Stimulated activated CD8-positive, alpha-beta memory T cell treated with anti-CD3 and anti-CD28 coated beads, Interleukin-7, amount 100 ng/mL, for 1 hour (primary cell): ENCODE measurements at places on chromosomes 11 and 22.

GRCh38 chr22:28222976-28223745 is 304.1 kb upstream of the PITPNB start:
- no peak for DNase-seq

- DNase-seq, result no peak
These were observed 25.5 kb upstream of the BIRC3 start for GRCh38 chr11:102291831-102292230.

GRCh38 chr11:38460896-38461295 is 1862.9 kb upstream of the RAG2 start:
- no peak for DNase-seq

DNA sequence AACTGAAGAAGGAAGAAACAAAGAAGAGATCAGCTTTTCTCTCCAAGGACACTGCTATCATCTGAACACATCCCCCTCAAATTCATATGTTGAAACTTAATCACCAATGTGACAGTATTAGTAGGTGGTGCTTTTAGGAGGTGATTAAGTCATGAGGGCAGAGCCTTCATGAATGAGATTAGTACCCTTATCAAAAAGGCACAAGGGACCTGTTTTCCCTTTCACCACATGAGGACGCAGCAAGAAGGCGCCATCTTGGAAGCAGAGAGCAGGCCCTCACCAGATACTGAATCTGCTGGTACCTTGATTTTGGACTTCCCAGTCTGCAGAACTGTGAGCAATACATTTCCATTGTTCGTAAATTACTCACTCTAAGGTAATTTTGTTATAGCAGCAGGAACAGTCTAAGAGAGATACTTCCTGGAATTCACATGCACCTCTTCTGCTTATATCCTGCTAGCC is 20.9 kb upstream of the CREB3L1 start:
- no peak for DNase-seq

DNA sequence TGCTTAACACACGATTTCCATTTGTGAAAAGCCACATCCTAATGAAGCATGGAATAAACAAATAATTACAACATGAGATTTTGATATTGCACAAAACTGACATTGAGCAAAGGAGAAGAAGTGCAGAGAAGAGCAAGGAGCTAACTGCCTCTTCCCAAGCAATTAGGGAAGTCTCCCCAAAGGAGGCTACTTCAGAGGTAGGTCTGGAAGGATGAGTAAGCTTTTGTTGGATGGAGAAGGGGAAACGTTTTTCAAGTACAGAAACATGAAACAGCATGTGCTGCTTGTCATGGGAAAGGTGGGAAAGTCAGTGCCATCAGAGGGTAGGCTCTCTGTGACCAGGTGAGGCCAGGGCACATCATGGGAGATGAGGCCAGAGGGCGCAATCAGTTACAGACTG is 132.2 kb upstream of the SESN3 start:
- DNase-seq, result no peak

GRCh38 chr11:75344761-75345454 is 6.6 kb downstream of the ARRB1 start:
- no peak for DNase-seq

- DNase-seq, result peak; percentile 0
These were observed 569 bp downstream of the FAM76B start for GRCh38 chr11:95788921-95789505.

GRCh38 chr11:57713835-57714234 is 1.4 kb downstream of the TMX2 start:
- no peak for DNase-seq

DNA sequence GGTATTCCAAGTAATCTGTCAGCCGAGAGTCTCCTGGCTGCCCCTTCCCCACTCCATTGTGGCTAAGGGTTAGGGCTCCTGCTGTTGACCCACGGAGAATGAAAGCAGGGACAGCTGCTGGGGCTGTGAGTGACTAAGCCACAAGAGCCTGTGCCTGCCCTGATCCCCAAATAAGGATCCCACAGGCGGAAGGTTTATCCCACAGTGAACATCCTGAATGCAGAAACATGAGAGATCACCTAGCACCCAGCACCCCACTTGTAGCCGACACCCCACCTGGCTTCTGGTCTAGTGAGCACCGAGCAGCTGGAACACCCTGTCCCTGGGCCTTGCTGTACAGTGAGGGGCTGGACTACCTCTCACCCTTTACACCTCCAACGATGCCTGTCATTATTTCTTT is 117.7 kb upstream of the LMO1 start:
- DNase-seq, result no peak

DNA sequence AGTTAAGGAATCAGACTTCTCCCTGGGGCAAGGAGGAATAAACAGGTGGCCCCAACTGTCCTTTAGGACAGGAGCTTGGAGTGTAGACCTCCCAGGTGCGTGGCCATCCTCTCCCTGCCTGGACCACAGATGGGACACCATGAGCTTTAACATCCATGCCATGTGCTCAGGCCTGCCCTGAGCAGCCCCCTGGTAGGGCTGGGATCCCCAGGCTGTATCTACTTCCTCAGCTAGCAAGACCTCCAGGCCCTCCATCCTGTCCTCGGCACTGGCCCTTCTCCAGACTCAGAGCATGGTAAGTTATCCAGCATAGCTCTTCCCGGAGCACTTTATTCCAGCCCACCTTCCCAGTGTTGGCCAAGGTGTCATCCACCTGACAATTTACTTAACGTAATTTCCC is 5.7 kb downstream of the CD6 start:
- no peak for DNase-seq

GRCh38 chr11:132821014-132821413 is 711.3 kb downstream of the OPCML start:
- no peak for DNase-seq

DNA sequence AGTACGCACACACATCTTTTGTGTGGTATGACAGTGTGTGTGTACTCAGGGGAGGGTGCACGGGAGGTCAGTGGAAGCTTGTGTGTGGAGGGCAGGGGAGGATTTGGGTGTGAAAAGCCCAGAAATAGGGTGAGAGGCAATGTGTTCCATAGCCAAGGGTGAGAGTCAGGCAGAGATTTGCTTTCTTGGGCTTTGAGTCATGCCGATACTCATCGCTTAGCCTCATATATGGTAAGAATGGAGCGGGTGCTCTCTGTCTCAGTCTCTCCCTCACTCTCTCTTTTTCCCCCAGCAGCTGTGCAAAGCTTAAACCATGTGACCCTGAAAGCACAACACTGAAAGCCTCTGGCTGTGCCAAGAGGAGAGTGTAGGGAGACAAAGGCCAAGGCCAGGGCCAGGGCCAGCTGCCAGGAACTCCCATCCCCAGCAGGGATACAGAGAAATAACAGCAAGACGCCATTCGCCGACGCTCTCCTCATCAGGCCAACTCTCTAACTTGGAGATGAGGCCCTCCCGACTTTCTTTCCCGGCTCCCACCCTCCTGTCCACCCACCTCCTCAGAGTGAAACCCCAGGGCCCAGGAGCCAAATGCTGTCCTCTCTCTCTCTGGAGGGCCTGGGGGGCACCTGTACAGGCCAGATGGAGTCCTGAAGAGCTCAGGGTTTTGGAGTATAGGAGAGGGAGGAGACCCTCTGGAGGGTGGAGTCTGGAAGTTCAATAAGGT is 20.3 kb upstream of the MICAL3 start:
- no peak for DNase-seq

GRCh38 chr11:112608509-112608908 is 347.8 kb upstream of the PLET1 start:
- no peak for DNase-seq

GRCh38 chr11:831118-831864 is 1.5 kb upstream of the CD151 start:
- no peak for DNase-seq

- no peak for DNase-seq
These were observed 79.1 kb downstream of the SERGEF start for GRCh38 chr11:17933708-17934107.

DNA sequence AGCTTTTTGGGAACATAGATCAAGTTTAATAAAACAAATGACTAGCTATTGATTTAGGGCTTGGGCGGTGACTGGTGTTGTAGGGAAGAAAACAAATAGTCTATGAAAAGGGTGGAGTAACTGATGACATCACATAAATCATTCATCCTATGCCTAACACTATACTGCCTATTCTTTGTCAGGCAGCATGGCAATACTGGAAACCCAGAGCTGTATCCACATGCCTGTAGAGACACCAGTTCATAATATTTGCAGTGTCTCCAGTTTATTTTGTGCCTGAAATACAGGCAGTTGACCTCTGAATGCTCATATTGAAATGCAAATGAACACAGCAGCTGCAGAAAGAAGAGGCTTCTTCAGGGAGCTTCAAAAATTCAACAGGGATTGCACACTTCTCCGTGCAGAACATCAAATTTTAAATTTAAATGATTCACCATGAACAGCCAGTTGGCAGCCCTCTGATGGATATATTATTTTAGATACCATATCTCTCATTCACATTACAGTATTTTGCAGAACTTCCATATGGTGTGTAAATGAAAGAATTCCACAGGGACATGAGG is 283.1 kb upstream of the CTSC start:
- no peak for DNase-seq

DNA sequence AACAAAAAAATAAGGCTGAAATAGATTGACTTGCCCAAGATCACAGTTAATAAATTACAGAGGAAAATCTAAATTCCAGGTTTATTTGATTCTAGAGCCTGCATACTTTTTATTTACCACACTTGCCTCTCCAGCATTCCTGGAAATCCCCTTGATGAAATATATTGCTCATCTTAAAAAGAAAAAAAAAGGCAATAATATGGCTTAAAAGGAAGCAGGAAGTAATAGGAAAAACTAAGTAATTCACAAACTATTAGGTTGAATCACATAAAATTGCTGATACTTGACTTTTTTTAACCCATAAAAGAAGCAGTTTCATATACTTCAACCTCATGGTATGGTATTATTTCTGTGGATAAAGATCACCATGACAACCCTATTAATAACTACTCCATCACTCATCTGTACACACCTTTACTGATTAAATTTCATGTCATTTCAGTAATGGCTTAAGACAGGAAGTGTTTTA is 52.9 kb downstream of the COPB1 start:
- DNase-seq, result no peak

GRCh38 chr11:70751142-70751734 is 352.9 kb downstream of the CTTN start:
- no peak for DNase-seq

DNA sequence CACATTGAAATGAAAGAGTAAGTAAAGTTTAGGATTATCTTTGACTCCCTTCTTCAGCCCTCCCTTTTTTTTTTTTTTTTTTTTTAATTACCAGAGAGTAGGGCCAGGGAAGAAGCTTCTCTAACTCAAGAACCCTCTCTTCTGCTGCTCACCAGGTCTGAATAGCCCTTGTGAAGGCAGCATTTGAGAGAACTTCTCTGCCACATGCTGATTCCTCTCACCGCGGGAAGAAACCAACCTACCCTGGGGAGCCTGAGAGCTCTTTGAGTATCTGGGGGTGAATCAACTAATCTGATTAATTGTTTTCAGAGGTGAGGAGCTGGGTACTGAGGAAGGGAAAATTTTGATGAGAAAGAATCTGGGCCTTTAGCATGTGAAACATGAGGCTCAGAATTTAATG is 434.5 kb upstream of the CCDC90B start:
- no peak for DNase-seq

GRCh38 chr11:128330203-128330602 is 257.2 kb downstream of the ETS1 start:
- no peak for DNase-seq

- DNase-seq, result no peak
These were observed 194.6 kb downstream of the TMEM135 start for GRCh38 chr11:87232320-87232719.

GRCh38 chr11:35543481-35543880 is 18.1 kb upstream of the PAMR1 start:
- DNase-seq, result no peak

GRCh38 chr22:43148581-43148980 is 2.8 kb upstream of the TSPO start:
- DNase-seq, result no peak

DNA sequence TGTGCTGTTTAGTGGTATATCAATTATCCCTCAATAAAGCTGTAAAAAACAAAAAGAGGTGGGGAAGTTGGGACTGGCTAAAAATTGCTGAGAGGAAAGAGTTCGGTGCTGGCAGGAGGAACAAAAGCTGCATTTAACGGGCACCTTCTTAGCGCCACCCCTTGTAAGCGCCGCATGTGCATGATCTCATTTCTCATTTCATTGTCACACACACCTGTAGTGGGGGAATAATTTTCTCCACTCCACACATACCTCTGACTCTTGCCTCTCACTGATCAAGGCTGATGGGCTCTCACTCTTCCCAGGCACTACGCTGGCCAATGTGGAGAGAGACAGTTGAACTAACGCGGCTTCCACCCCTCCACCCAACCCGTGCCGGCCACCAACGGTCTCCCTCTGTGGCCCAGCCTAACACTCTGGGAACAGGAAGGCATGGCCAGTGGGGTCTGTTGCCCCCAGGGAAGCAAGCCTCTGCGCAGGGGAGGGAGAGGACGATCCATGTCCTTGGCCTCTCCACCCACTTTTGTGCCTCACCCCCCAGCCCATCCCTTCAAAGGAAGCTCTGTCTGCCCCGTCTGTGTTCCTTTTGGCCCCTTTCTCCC is 186.7 kb upstream of the SYT13 start:
- no peak for DNase-seq

DNA sequence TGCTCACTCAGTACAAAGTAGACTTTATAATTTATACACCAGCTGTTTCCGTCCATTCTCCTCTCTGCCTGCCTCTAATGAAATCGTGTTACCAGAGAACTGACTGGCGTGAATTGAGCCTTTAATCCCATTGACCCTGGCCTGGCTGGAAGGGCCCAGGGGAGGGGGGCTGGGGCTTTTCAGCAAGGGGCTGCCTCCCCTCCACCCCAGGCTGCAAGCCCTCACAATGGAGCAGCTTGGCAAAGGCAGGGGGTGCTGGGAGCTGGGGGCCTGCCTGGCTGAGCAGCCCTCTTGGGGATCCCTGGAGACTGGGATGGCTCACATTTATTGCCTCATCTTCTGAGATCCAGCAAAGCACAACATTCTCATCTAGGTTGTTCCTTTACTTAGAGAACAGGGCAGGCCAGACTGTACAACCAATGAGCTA is 25.8 kb upstream of the LMO1 start:
- no peak for DNase-seq

- no peak for DNase-seq
These were observed at the start of gene CD151 for GRCh38 chr11:832529-833113. CD151 (plus strand) TSS chr11:832952; CDS start chr11:836070, 3,118 bp downstream.
